ENCODE measurements at places on chromosomes 5 and 9. TPM values are rescaled to one million over a fixed set of nuclear protein-coding genes. Genes with fewer than 3 reads are reported as not detected.

PLPPR1 gene
- total RNA-seq = not detected

CENPK gene
- total RNA-seq = 11.9 TPM

ADAMTSL1 gene
- 70.1 TPM for total RNA-seq

SPARC gene
- 4,600 TPM for total RNA-seq

CSNK1A1 gene
- total RNA-seq = 497 TPM

AIF1L gene
- total RNA-seq = under 0.01 TPM

TMEM215 gene
- total RNA-seq = not detected

SARDH gene
- 10.9 TPM for total RNA-seq

BTNL3 gene
- total RNA-seq = not detected

MARCHF3 gene
- total RNA-seq = 3.5 TPM

FAM153A gene
- total RNA-seq = not detected

CCDC171 gene
- total RNA-seq = 5.8 TPM

HAPLN1 gene
- total RNA-seq = 18.8 TPM

ZNG1F gene
- total RNA-seq = 7.2 TPM

PCDHB14 gene
- total RNA-seq = 2.7 TPM

INSL6 gene
- total RNA-seq = not detected

SPINK7 gene
- total RNA-seq = not detected

GHR gene
- 5.6 TPM for total RNA-seq

OBP2B gene
- not detected for total RNA-seq

MELK gene
- total RNA-seq = 8.3 TPM

CXCL14 gene
- total RNA-seq = not detected

ZNF462 gene
- 9.8 TPM for total RNA-seq

SEMA4D gene
- total RNA-seq = 0.88 TPM

ZNF618 gene
- total RNA-seq = 13.6 TPM

HAVCR2 gene
- 0.72 TPM for total RNA-seq

KDM4C gene
- total RNA-seq = 50.1 TPM

COL23A1 gene
- not detected for total RNA-seq

ARAP3 gene
- 2.1 TPM for total RNA-seq

SREK1IP1 gene
- total RNA-seq = 9.4 TPM

SLC12A7 gene
- total RNA-seq = 6.9 TPM

CRHBP gene
- under 0.01 TPM for total RNA-seq

FOXI1 gene
- total RNA-seq = not detected

CDKN2B-AS1 gene
- total RNA-seq = 15.2 TPM

PRRT1B gene
- total RNA-seq = not detected

C7 gene
- 0.88 TPM for total RNA-seq

ZNF883 gene
- total RNA-seq = 7.2 TPM

MAP3K1 gene
- 8.0 TPM for total RNA-seq

PHYHD1 gene
- total RNA-seq = 7.6 TPM

LAMC3 gene
- total RNA-seq = not detected

PRR7 gene
- total RNA-seq = 10.0 TPM

ZNF608 gene
- 14.7 TPM for total RNA-seq
